ENCODE measurements at places on chromosomes 13 and 19. TPM values are rescaled to one million over a fixed set of nuclear protein-coding genes. Genes with fewer than 3 reads are reported as not detected.

DNA sequence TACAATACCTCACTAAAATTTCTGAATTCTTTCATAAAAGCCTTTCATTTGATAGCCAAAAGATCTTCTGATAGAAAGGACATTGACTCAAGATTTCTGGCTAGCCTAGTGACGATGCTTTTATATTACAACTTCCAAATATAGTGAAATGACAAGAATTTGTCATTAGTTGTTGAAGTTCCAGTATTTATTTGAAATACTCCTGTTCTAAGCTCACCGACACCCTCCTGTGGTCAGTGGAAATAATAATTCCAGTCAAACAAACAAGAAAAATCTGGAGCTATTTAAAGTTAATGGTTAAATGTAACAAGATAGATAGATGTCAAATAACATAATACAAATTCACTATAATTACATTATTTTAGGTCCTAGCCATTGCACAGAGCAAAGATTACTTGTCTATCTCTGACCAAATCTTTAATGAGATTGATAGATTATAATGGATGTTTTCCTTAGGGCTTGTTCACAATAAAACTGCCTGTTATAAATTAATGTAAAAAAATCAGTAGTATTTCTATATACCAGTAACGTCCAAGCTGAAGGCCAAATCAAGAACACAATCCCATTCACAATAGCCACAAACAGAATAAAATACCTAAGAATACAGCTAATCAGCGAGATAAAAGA, 195.5 kb downstream of the RGCC start:
- DNase-seq = peak; percentile 52
- no peaks in the 10 kb centered on the region for H3K27me3 ChIP-seq
- H3K4me3 ChIP-seq = no peak overlapping the region
- no peaks in the 10 kb centered on the region for H3K36me3 ChIP-seq
- no peak overlapping the region for H3K27ac ChIP-seq
- H3K4me1 ChIP-seq = no peaks in the 10 kb centered on the region

CCDC169 gene
- 14.5 TPM for total RNA-seq

- no peak for DNase-seq
- no peak overlapping the region for H3K4me3 ChIP-seq
- H3K4me1 ChIP-seq = peaks cover 37% of the 10 kb centered on the region
- peak overlapping the region; percentile 12 for H3K27ac ChIP-seq
- no peaks in the 10 kb centered on the region for H3K36me3 ChIP-seq
Observed at GRCh38 chr13:30256713-30257467, 50.5 kb downstream of the KATNAL1 start.

PSG6 gene
- not detected for total RNA-seq

DNA sequence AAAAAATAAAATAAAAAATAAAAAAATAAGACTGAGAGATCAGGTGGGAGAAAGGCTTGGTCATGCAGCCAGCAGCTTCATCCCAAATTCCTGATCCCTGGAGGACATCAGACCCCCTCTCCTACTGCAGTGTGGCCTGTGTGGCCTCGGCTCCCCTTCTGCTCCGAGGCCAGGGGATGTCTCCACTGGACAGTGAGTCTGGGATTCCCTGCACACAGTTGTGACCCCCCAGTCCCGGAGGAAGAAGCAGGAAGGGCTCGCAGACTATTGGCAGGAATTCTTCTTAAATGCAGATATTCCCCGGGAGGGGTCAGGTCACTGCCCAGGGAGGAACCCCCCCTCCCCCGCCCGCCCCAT, 41.9 kb downstream of the ZNF627 start:
- no peaks in the 10 kb centered on the region for H3K36me3 ChIP-seq
- H3K4me3 ChIP-seq = peak overlapping the region; percentile 97
- peak overlapping the region; percentile 82 for H3K27ac ChIP-seq
- DNase-seq = no peak
- no peaks in the 10 kb centered on the region for H3K4me1 ChIP-seq

LYPD5 gene
- not detected for total RNA-seq
